Stimulated activated CD4-positive, alpha-beta T cell treated with anti-CD3 and anti-CD28 coated beads, TNF-alpha, amount 100 ng/mL, for 4 hours (primary cell): ENCODE measurements at places on chromosomes 3 and 15.

DNA sequence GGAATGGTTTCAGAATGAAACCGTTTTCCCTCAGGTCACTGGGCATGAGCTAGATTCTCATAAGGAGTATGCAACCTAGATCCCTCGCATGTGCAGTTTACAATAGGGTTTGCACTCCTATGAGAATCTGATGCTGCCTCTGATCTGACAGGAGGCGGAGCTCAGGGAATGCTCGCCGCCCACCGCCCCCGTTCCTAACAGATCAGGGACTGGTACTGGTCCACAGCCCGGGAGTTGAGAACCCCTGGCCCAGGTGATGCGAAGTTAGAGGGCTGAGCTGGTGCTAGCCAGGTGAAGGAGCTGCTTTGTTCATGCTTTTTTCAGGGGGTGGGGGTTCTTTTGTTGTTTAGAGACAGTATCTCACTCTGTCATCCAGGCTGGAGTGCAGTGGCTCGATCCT is 15.5 kb upstream of the PLXNA1 start:
- DNase-seq: no peak

DNA sequence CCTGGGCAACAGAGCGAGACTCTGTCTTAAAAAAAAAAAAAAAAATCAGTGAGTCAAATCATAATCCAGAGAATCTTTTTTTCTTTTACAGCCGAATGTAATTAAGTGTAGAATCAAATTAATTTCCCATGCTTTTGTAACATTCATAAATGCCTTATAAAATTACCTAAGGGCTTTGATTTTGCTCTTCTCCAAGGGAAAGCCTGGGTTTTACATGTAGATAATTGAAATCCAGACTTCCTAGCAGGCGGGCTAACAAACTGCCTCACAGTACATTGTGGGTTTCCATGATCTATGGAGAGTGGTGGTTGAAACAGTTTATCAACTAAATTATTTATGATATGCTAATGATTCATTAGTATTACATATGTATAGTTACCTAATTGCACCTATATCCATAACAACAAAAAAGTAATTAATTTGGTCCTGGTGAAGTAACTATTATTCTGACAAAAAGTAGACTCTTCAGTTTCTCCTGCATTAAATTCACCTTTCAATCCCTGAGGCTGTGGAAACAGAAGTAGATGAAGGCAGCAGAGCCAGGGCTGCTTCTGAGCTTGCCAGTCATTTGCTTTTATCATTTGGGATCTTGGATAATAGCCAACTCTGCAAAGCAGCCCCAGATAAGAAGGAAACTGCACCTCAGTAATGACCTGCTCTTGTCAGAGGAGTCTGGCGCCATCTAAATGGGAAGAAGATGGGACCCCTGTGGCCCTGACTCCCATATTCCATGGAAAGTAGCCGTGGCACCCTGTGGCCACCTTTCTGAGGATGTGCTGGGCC is 9.5 kb downstream of the CCR9 start:
- no peak for DNase-seq

GRCh38 chr15:93243573-93243972 is 154.6 kb upstream of the RGMA start:
- DNase-seq: no peak

GRCh38 chr3:119608405-119609000 is 10.8 kb downstream of the PLA1A start:
- no peak for DNase-seq

DNA sequence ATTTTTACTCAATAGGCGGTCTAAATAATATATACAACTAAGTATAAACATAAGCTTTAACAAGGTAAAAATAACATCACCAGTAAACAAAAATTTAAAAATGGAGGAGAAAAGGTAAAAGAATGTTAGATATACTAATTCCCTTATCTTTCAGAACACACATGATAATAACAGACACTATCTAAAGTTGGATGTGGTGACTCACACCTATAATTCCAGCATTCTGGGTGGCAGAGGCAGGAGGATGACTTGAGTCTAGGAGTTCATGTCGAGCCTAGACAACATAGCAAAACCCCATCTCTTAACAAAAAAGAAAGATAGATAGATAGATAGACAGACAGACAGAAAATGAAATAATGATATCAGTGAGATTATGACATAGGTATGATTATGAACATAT is 85.1 kb downstream of the STAG1 start:
- DNase-seq: no peak

DNA sequence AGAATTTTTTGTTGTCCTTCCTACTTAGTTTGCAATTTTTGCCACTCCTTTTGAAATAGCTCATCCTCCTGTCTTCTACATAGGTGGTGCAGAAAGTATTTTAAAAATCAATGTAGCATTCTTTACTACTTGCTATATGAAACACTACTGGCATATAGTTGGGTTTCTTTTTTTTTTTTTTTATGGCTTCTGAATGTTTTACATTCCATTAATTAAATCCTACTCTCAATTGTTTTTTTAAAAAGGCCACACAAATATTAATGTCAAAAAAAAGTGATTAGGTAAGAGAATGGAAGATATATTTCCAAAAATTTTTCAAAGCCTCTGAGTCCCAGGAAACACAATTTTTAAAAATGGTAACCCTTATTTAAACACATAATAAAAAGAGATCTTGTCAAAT is 262.6 kb downstream of the MAGI1 start:
- no peak for DNase-seq

DNA sequence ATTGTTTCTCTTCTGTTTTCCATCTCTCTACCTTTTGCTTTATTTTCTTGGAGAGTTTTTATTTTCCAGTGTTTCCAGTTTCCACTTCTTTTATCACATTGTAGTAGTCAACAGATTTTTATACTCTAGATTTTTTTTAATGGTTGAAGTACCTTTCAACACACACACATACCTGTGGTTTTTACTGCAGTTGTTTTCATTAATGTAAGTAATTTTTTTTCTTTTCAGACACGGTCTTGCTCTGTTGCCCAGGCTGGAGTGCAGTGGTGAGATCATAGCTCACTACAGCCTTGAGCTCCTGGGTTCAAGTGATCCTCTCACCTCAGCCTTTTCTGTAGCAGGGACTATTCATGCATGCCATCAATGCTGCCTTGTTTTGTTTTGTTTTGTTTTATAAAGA is 472.5 kb upstream of the SGO1 start:
- DNase-seq: no peak

GRCh38 chr15:44541282-44541958 is 4.5 kb downstream of the EIF3J start:
- DNase-seq: no peak

GRCh38 chr3:52200981-52201679 is 3.2 kb downstream of the ALAS1 start:
- DNase-seq: no peak

DNA sequence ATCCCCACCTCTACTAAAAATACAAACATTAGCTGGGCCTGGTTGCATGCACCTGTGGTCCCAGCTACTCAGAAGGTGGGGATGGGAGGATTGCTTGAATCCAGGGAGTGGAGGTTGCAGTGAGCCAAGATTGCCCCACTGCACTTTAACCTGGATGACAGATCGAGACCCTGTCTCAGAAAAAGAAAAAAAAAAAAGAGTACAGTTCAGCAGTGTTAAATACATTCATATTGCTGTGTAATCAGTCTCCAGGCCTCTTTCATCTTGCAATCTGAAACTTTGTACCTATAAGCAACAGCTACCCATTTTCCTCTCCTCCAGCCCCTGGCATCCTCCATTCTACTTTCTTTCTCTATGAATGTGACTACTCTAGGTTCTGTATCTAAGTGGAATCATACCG is 61.2 kb downstream of the LPP start:
- no peak for DNase-seq

DNA sequence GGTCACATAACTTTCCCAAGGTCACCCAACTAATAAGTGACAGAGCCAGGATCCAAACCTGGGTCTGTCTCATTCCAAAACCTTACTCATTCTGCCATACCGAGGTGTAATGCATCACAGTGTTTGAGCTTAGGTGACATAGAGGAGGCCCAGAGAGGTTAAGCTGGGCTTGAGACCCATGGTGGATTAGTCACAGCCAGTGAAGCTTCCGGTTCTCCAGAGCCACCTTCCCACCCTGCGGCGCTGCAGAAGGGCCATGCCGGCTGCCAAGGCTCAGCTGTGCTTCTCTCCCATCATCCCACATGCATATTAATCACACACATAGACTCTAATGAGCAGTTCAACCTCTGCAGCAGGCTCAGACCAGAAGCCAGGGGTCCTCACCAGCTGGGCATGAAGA is 42.2 kb downstream of the SPSB4 start:
- no peak for DNase-seq

GRCh38 chr3:16836505-16837237 is 48.1 kb upstream of the PLCL2 start:
- no peak for DNase-seq

DNA sequence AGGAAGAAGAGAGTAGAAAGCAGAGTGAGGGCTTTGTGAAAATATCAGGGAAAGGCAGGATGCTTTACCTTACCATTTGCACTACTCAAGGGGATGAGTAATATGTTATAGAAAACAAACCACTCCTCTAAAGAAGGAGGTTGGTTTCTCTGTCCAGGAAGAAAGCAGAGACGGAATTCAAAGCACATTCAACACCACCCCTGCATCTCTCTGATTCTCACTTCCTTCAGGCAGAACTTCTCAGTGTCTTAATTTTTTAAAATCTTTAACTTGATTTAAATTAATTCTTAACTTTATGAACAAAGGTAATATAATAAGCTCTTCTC is 82.4 kb downstream of the NR2F2 start:
- DNase-seq: no peak

DNA sequence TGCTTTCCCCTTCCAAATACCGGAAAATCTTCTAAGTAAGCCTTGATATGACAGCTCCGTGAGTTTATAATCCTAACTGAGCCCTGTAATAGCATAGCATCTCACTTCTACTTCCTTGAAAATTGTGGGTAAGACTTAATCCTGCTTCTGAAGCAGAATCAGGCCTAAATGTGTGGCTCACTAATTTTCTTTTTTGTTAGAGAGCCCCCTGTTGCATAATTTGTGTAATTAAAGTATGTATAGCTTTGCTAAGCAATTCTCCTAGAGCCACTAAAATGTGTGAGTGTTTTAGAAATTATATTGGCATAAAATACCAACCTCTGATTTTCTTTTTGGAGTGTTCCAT is 304.4 kb downstream of the FGF12 start:
- no peak for DNase-seq

GRCh38 chr15:44038755-44039191 is 156.3 kb downstream of the FRMD5 start:
- DNase-seq: no peak

DNA sequence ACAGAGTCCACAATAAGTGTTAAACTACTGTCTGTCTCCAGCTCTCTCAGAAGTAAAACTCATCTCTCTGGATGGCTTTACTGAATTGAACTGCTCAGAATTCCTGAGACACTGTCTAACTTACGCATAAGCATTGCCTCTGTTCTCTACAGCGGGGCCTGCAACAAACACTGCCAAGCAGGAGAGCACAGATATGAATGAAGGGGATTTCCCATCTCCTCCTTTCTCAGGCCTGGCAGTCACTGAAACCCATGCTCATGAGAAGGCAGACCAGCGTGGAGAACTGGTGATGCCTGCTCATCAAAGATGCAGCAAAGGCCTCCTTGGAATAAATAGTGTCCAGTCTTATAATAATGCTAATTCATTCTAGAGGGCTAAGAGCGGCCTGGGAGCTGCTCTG is 10.3 kb downstream of the RASGRP1 start:
- DNase-seq: no peak
